Stimulated activated CD4-positive, alpha-beta T cell treated with anti-CD3 and anti-CD28 coated beads, Interleukin-4, amount 100 ng/mL, for 24 hours (primary cell): ENCODE measurements at places on chromosomes 12 and 14.
A peak's percentile ranks its signal among the peaks of the same experiment; 100 is the strongest.

GRCh38 chr14:76997257-76997970, 31.1 kb downstream of the IRF2BPL start:
- no peak for DNase-seq

- peak; percentile 86 for DNase-seq
These were observed 10.0 kb upstream of the SMARCD1 start for GRCh38 chr12:50074936-50075807.

- DNase-seq, result no peak
These were observed 10.7 kb downstream of the VDR start for GRCh38 chr12:47894068-47894467.

DNA sequence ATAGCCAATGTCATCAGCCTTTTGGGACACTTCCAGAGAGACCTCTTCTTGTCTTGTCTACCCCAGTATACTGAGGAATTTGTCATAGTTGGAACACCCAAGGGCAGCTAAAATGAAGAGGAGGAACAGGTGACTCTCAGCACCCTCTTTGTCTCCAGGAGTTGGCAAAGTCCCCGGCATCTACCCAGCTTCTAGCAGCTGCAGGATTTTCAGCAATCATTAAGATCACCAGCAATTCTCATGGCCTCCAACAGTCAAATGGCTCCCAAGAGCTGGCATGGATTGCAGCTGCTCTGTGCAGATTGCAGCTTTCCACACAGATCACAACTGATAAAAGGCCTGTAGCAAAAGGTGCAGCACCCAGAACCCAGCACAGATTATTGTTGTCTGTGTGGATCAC, 32.9 kb downstream of the RERGL start:
- DNase-seq, result no peak
